Cerebellar nuclear complex (tissue), 1 donor: ENCODE measurements at places on chromosomes 4 and X.

- DNase-seq: no peak
These were observed 161.2 kb upstream of the AMOT start for GRCh38 chrX:113001836-113002235.

DNA sequence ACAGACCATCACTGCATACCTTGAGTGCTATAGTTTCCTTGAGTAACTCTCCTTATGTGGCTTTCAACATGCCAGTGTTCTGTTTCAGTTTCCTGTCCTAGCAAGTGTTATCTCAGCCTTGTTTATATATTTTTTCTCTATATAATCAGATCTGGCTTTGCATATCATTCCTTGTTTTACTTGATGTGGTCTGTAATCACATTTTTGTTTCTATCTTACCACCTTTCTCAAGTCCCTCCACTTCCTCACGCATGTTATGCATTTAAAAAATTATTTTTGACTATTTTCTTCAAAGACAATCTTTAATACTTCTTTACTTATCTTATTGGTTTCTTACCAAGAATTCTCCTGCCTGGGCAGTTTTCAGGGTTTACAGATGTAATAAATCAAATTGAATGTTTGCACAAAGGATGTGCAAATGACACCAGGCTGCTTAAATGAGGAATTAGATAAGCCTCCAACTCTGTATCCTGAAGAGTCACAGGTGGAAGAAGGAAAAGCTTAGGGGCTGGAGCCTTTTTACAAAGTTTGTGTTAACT is 351.2 kb downstream of the BMPR1B start:
- DNase-seq: no peak

- no peak for DNase-seq
These were observed 7.5 kb downstream of the CHM start for GRCh38 chrX:86039625-86040568.

DNA sequence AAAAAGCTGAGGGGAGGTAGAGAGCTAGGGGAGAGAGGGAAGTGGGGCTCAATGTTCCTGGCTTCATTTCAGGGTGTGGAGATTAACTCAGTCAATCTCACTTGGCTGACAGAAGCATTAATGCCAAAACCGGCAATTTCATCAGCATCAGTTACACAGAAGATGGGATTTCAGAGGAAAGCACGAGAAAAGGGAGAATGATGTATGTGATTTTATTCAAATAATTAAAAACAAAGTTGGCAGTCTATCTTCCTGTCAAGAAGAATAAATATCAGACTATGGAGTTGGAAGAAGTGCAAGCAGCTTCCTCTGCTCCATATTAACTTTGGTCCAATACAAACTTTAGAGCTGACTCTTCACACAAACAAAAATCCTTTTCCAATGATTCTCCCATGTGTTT is 29.6 kb upstream of the HCCS start:
- no peak for DNase-seq

GRCh38 chr4:109083911-109084310 is 218.5 kb downstream of the COL25A1 start:
- DNase-seq: no peak

DNA sequence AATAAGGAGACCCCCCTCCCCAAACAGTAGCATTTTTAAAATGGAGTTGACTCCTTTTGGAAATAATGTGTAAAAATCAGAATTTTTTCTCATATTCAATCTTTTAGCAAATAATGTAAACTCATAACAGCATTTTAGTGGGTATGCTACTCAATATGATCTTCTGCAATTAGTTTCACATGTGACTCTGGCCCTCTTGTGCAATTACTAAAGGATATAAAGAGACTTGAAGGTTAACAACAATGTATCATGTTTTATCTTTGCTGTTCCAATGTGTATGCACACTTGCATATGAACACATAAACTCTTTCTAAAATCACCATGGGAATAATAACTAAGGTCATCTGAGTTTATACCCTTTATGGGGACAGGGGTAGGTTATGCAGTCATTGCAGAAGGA is 39.9 kb upstream of the RXFP1 start:
- DNase-seq: no peak

DNA sequence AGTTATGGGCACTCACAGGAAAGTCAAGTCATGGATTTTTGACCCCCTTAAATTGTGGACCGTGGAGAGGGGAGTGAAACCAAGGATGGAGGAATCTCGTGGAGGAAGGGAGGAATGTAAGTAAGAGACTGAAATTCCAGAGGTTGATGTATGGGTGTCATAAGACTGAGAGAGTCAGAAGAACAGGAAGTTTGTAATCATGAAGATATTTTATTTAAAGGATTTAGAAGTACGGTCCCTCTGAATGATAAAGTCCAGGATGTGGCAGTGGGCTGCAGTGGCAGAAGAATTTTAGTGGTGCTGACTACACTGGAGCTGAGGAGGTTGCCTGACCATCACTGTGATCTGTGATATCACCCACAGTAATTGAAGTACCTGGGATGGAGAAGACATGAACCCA is 57.8 kb downstream of the DCLK2 start:
- no peak for DNase-seq

DNA sequence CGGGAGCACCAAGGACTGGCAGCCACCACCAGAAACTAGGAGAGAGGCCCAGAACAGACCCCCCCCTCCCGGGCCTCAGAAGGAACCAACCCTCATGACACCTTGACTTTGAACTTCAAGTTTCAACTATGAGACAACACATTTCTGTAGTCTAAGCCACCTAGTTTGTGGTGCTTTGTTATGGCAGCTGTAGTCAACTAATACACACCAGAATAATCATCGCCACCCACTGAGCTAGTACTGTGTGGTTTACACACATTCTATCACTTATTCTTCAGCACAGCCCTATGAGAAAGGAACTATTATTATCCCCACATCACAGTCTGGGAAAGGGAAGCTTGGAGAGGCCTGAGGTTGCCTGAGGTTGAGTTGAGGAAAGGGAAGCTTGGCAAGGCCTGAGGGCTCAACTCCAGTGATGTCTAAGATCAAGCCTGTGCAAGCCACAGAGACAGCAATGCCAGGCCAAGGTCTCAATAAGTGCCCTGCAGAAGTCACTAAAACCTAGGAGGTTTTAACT is 126.6 kb downstream of the FHDC1 start:
- no peak for DNase-seq

GRCh38 chrX:109624641-109625616 is at the start of gene KCNE5:
Gene KCNE5, minus strand, starts transcription at chrX:109625172. Its CDS starts 152 bp downstream, at chrX:109625020.
- DNase-seq: no peak

DNA sequence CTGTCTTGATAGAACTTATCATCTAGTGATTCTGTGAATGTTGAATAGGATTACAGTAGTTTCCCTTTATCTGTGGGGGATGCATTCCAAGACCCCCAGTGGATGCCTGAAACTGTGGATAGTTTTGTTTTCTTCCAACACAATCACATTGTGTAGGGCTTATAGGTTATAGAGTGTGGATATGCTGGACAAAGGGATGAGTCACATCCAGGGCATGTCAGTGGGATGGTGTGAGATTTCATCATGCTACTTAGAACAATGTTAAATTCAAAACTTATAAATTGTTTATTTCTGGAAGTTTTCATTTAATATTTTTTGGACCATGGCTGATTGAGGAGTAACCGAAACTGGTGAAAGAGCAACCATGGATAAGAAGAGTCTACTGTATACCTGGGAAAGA is 432.3 kb upstream of the ATOH1 start:
- no peak for DNase-seq

DNA sequence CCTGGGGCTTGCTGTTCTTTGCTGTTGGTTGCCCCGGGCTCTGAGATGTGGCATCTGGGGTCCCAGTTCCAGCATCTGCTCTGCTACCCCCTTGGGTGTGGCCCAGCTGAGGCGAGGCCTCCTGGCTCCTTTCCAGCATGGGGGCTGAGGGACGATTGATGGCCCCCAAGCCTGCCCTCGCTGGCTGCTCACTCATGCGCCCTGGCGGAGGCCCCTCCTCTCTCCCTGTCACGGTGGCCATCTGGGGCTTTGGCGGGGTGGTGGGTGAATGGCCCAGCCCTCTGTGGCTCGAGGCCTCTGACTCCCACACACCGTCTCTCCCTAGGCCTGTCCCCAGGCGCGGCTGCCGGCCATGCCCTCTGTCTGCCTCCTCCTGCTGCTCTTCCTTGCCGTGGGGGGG is 1.8 kb downstream of the PLXNA3 start:
- DNase-seq: no peak

DNA sequence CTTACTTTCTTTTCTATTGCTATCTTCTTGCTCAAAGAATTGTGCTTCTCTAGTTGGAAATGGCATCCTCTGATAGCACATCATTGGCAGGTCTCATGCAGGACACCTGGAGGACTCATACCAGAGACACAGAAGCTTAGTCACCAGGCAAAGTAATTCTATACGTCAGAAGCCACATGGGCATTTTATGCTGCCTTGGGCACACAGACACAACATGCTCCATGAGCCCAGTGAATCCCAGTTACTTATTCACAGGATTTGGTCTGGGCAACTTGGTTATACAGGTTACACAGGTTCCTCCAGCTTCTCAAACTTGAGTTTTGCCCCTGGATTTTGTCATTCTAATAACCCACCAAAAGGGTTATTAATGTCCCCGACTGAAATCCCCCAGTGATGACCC is 7.1 kb downstream of the RASSF6 start:
- no peak for DNase-seq

- DNase-seq: no peak
These were observed 9.9 kb downstream of the TACC3 start for GRCh38 chr4:1731180-1731579.

GRCh38 chr4:185255868-185256267 is 46.5 kb downstream of the SNX25 start:
- no peak for DNase-seq

DNA sequence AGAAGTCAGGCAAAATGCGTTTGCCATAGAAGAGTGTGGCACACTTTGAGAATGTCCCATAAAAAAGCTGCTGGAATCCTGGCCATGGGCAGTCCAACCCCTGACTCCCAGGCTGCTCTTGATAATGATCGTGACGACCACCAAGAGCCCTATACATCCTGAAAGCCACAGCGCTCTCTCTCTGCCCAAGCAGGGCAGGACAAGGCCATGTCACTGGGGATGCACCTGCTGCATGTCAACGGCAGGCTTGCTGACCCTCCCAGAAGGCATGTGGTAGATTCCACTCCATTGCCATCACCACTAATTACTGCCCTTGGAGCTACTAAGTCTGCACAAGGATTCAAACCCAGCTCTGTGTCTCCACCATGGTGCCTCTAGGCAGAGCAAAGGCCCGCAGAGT is 144.5 kb downstream of the EVC2 start:
- DNase-seq: no peak

DNA sequence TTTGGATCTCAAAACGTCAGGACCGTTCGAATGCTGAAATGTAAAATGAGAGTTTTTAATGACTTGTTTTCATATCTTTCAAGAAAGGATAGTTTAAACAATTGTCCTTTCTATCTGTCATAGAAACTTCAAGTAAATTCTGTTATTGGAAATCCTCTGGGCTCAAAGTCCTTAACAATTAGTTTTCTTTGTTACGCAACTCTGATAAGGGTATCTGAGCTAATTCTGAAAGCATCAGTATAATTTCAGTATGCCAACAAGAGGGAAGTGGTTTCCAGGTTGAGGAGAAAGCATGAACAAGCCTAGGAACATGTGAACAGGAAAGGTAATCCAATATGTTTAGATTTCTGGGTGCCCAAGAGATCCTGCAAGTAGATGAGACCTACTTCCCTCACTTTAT is 22.0 kb downstream of the ADH7 start:
- no peak for DNase-seq

GRCh38 chr4:145083891-145084605 is 13.9 kb downstream of the ANAPC10 start:
- no peak for DNase-seq

DNA sequence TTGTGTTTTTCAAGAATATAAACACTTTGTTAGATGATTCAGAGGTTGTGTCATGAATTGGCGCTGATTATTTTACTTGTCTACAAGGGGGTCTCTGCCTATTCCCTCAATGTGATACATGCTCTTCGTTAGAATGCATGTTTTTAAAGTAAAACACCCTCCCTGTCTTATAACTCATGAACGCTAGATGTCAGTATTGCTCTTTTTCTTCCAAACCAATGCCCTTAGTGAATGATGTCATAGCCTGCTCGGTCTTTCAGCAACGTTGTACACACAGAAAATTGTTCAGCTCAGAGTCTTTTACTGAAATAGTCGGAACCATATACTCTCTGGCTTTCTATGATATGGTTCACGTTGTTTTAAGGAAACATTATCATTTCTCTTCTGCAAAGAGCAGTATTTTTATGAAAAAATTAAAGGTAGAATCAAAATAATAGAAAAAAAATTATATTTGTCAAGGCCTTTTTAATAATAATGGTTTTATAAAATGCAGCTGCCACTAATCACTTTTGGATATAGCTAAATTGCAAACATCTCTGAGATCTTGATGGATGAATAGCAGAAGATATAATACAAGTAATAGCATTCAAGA is 292.9 kb downstream of the TLL1 start:
- no peak for DNase-seq
